Sigmoid colon (tissue), 7 donors: ENCODE measurements at places on chromosomes 12 and 14. TPM values are rescaled to one million over a fixed set of nuclear protein-coding genes. Genes with fewer than 3 reads are reported as not detected.

Gene GLIPR1
- total RNA-seq: 20.9 TPM

GRCh38 chr12:85825746-85826145, 10.5 kb downstream of the RASSF9 start:
- no peaks in the 10 kb centered on the region for H3K27me3 ChIP-seq
- no peak overlapping the region for H3K4me3 ChIP-seq
- DNase-seq: no peak
- H3K27ac ChIP-seq: no peak overlapping the region
- H3K36me3 ChIP-seq: no peaks in the 10 kb centered on the region
- no peaks in the 10 kb centered on the region for H3K4me1 ChIP-seq

DNA sequence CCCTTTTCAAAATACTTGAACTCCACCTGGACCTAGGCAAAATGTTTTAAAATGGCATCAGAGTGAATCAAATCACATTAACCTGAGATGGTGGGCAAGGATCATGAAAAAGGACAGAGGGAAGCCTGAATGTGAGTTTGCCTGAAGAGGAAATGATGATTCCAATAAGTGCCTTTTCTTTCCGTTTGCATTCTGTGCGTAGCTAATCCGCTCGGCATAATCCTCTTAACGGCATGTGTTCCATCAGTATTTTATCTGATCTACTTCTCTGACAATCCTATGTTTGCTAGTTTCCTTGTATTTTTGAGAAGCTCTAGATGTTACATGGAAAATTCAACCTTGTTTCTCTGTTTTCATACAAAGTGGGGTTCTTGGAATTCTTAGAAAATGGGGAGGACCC, 354.6 kb downstream of the NRXN3 start:
- H3K4me1 ChIP-seq: no peaks in the 10 kb centered on the region
- DNase-seq: no peak
- no peaks in the 10 kb centered on the region for H3K36me3 ChIP-seq
- H3K4me3 ChIP-seq: no peak overlapping the region
- no peak overlapping the region for H3K27ac ChIP-seq

Gene PHLDA1
- total RNA-seq: 5.3 TPM

DNA sequence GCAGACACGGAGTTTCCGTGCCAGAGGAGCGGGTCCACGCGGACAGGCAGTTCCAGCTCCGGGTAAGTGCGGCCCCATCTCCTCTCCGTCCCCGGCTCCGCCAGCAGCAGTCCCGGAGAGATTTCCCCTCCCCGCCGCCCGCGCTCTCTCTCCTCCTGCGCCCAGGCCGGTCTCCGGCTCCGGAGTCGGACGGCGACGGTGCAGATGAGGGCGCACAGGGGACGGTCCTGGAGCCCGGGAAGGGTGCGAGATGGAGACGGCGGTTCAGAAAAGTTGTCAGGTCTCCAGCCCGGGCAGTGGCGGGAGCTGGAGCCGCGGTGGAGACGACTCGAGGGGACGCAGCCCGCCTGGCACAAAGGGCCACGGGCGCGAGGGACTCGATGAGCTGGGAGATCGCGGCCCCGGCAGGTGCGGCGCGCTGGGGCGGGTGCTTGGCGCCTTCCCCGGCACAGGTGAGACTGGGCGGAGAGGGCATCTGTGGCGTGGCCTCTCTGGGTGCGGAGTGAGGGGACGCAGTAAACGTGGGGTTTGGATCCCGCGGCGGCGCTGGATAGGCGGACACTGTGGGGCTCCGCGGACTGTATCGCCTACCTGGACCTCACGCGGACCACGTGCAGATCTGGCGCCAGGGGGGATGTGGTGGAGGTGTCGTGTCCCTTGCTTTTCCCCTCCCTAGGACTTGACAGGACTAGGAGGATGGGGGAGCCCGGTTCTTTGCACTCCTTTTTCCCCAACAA, 1540.3 kb upstream of the TMEM132C start:
- no peaks in the 10 kb centered on the region for H3K4me1 ChIP-seq
- H3K27ac ChIP-seq: no peak overlapping the region
- H3K27me3 ChIP-seq: no peaks in the 10 kb centered on the region

DNA sequence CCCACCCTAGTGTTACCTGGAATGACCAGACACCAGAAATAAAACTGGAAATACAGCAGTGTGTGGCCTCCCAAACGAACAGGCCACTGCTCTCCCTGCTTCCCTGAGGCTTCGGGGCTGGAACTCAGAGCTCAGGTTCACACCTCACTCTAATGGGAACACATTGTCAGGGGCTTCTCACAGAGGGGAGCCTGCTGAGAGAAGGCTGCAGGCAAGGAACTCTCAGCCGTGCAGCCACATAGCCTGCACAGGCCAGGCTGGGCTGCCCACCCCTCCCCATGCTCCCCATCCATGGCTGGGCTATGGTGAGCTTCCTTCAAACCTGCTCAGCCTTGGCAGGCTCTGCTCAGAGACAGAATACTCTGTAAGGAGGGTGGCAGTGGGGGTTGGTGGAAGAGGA, 302.5 kb downstream of the EMP1 start:
- no peak for DNase-seq
- H3K4me1 ChIP-seq: no peaks in the 10 kb centered on the region
- no peak overlapping the region for H3K27ac ChIP-seq
- no peaks in the 10 kb centered on the region for H3K36me3 ChIP-seq
- no peak overlapping the region for H3K4me3 ChIP-seq
- no peaks in the 10 kb centered on the region for H3K27me3 ChIP-seq

DNA sequence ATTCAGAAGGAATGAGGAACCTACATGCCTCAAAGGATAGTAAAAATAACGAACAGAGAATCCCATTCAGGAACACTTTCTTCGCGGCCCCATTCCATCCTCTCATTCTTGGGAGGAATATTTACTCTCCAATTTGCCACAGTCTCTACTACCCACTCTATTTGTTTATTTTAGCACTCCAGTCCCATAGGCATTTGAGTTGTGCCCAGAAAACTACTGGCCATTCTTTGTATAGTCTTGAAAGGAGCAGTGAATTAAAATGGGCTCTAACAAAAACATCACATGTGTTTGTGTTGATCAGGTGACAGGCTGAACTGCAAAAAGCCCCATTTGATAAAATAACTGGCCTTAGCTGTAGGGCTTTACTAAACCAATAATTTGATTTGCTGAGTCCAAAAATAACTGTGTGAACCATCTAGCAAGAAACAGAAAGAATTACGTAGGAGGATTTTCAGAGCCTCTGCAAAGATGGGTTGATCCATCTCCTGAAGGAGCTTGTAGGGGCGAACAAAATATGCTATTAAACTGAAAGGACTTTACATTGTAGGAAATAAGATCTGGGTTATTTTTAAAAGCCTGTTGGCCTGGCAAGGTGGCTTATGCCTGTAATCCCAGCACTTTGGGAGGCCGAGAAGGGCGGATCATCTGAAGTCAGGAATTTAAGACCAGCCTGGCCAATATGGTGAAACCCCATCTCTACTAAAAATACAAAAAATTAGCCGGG, 142.3 kb upstream of the CPNE8 start:
- no peaks in the 10 kb centered on the region for H3K27me3 ChIP-seq
- H3K27ac ChIP-seq: no peak overlapping the region
- no peaks in the 10 kb centered on the region for H3K4me1 ChIP-seq
- no peaks in the 10 kb centered on the region for H3K36me3 ChIP-seq
- DNase-seq: no peak
- no peak overlapping the region for H3K4me3 ChIP-seq

- H3K4me3 ChIP-seq: no peak overlapping the region
- no peaks in the 10 kb centered on the region for H3K27me3 ChIP-seq
- H3K27ac ChIP-seq: no peak overlapping the region
Measured at GRCh38 chr14:66746316-66747006, 238.5 kb downstream of the GPHN start.

- H3K4me3 ChIP-seq: no peak overlapping the region
- DNase-seq: no peak
- peaks cover 17% of the 10 kb centered on the region for H3K4me1 ChIP-seq
Measured at GRCh38 chr12:88360343-88360742, 218.2 kb downstream of the TMTC3 start.

Gene ZBTB25
- 24.6 TPM for total RNA-seq

Gene DACT1
- total RNA-seq: 21.2 TPM

Gene USP5
- 37.1 TPM for total RNA-seq

- peaks cover 5% of the 10 kb centered on the region for H3K4me1 ChIP-seq
- H3K27ac ChIP-seq: no peak overlapping the region
- no peaks in the 10 kb centered on the region for H3K36me3 ChIP-seq
- no peak for DNase-seq
- no peaks in the 10 kb centered on the region for H3K27me3 ChIP-seq
Measured at GRCh38 chr14:71398450-71398849, 491.2 kb downstream of the PCNX1 start.

- no peak for DNase-seq
- no peaks in the 10 kb centered on the region for H3K36me3 ChIP-seq
- H3K27me3 ChIP-seq: no peaks in the 10 kb centered on the region
- H3K27ac ChIP-seq: no peak overlapping the region
Measured at GRCh38 chr12:122740351-122740750, 9.7 kb upstream of the HCAR1 start.

- no peak overlapping the region for H3K4me3 ChIP-seq
- H3K36me3 ChIP-seq: no peaks in the 10 kb centered on the region
- H3K27ac ChIP-seq: no peak overlapping the region
- no peaks in the 10 kb centered on the region for H3K27me3 ChIP-seq
- no peaks in the 10 kb centered on the region for H3K4me1 ChIP-seq
Measured at GRCh38 chr14:83395321-83395720, 1861.7 kb upstream of the SEL1L start.

GRCh38 chr14:24403294-24403998, 4.6 kb downstream of the NYNRIN start:
- H3K27me3 ChIP-seq: no peaks in the 10 kb centered on the region
- peaks cover 53% of the 10 kb centered on the region for H3K4me1 ChIP-seq
- peak overlapping the region; percentile 37 for H3K27ac ChIP-seq
- H3K4me3 ChIP-seq: no peak overlapping the region

DNA sequence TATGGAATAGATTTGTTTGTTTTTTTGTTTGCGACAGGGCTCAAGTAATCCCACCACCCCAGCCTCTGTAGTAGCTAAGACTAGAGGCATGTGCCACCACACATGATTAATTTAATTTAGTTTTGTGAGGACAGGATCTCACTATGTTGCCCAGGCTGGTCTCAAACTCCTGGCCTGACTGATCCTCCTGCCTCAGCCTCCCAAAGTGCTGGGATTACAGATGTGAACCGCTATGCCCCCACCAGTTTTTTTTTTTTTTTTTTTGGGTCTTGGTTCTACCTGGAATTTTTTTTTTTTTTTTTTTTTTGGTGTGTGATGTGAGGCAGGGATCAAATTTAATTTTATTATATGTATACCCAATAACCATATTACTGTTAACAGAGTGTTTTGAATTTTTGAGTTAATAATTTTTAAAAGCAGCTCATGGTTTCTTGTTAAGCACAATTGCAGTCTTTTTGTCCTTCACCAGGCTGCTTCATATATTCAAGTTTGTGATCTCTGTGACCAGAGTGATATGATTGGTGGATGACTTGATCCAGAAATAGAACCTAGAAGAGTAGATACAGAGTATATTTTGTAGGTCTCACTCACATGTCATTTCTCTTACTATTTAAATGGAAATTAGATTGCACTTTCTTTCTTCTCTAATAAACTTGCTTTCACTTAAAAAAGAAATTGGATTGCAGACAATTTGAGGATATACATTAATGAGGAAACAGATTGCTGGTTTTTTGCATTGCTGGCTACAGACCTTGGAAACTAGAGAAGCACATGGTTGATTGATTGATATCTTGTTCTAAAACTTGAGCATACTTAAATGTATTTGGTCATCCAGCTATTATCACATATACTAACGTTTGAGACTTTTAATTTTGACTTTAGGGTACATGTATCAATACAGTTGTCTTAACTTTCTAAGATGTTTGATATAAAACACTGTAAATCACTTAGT, 13.2 kb downstream of the ADIPOR2 start:
- no peaks in the 10 kb centered on the region for H3K36me3 ChIP-seq
- no peak for DNase-seq
- H3K4me3 ChIP-seq: no peak overlapping the region
- no peaks in the 10 kb centered on the region for H3K4me1 ChIP-seq
- H3K27ac ChIP-seq: no peak overlapping the region
- no peaks in the 10 kb centered on the region for H3K27me3 ChIP-seq

- H3K36me3 ChIP-seq: peaks cover 12% of the 10 kb centered on the region
- peak overlapping the region; percentile 69 for H3K27ac ChIP-seq
- no peak overlapping the region for H3K4me3 ChIP-seq
- no peak for DNase-seq
Measured at GRCh38 chr12:857611-858010, 91.9 kb downstream of the RAD52 start.

- peaks cover 18% of the 10 kb centered on the region for H3K4me1 ChIP-seq
- H3K36me3 ChIP-seq: no peaks in the 10 kb centered on the region
- no peak for DNase-seq
Measured at GRCh38 chr12:52872644-52873389, 24.0 kb upstream of the KRT78 start.

DNA sequence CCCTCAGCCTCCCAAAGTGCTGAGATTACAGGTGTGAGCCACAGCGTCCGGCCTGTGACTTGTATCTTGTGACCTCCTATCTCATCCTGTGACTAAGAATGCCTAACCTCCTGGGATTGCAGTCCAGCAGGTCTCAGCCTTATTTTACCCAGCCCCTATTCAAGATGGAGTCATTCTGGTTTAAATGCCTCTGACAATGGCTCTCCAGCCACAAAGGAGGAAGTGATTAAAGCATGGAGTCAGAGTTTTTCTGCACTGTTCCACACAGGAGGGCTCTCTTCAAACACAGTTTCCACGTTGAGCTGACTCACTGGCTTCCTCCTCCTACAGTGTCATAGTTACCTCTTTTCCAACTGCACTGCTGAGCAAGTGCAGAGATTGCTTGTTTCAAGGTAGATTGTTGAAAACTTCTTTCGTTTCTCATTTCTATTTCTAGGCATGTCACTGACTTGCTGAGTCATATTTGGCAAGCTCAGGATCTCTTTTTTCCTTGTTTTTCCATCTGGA, 383.8 kb downstream of the PCNX1 start:
- no peak overlapping the region for H3K4me3 ChIP-seq
- DNase-seq: no peak
- peaks cover 8% of the 10 kb centered on the region for H3K4me1 ChIP-seq
- no peaks in the 10 kb centered on the region for H3K36me3 ChIP-seq
- H3K27me3 ChIP-seq: no peaks in the 10 kb centered on the region
- no peak overlapping the region for H3K27ac ChIP-seq

Gene LRIG3
- 60.5 TPM for total RNA-seq

DNA sequence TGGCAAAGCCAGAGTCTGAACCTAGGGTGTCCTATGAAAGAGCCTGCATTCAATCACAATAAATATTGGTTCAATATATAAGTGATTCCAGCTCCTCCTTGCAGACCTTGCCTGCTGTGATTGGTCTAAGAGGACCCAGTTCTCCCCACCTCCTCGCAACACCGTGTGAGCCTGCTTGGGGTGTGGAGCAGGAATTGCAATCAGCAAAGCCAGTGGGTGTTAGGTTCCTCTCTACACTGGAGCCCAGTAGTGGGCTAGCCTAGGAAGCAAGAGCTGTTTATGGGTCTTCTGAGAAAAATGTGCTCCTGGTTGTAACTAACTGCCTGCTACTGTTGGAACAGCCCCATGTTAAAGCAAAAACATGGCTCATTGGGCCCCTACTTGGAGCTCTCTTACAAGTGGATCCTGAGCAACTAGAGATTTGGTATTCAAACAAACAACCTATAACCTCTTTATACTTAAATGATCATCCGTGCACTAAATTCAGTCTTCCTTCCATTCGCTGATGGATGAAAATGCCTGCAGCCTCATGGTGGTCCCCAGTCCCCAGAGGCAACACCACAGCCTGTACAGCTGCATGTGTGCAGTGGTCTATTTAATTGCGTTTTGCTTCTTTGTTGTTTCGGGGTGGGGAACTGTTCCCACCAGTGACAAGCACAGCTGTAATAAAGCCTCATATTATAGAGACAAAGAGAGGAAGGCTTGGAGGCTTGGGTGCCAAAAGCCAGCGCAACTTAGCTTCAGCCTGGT, 3.7 kb upstream of the SELPLG start:
- H3K4me1 ChIP-seq: peaks cover 67% of the 10 kb centered on the region
- H3K27ac ChIP-seq: peak overlapping the region; percentile 55
- H3K36me3 ChIP-seq: no peaks in the 10 kb centered on the region
- no peak overlapping the region for H3K4me3 ChIP-seq
- peak; percentile 36 for DNase-seq
